Hippocampal formation (tissue), 2 donors: ENCODE measurements at places on chromosomes 12 and 14.

GRCh38 chr12:107418981-107419380, 266.6 kb upstream of the PWP1 start:
- no peak for DNase-seq

GRCh38 chr14:70881549-70882177, 25.6 kb upstream of the PCNX1 start:
- DNase-seq, result no peak

DNA sequence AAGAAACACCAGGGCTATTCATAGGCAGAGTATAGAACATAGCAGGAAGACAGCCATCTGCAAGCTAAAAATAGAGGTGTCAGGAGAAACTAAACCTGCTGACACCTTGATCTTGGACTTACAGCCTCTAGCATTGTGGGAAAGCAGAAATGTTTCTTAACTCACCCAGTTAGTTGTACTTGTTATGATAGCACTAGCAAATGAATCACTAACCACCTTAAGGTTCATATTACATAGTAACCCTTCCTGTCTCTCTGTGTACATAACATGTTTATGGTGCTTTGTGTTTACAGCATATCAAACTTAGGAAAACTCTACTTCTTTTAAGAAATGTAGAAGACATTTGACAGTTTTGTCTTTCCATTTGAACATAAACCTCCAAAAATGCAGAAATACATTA, 1031.3 kb downstream of the FSCB start:
- DNase-seq, result no peak

DNA sequence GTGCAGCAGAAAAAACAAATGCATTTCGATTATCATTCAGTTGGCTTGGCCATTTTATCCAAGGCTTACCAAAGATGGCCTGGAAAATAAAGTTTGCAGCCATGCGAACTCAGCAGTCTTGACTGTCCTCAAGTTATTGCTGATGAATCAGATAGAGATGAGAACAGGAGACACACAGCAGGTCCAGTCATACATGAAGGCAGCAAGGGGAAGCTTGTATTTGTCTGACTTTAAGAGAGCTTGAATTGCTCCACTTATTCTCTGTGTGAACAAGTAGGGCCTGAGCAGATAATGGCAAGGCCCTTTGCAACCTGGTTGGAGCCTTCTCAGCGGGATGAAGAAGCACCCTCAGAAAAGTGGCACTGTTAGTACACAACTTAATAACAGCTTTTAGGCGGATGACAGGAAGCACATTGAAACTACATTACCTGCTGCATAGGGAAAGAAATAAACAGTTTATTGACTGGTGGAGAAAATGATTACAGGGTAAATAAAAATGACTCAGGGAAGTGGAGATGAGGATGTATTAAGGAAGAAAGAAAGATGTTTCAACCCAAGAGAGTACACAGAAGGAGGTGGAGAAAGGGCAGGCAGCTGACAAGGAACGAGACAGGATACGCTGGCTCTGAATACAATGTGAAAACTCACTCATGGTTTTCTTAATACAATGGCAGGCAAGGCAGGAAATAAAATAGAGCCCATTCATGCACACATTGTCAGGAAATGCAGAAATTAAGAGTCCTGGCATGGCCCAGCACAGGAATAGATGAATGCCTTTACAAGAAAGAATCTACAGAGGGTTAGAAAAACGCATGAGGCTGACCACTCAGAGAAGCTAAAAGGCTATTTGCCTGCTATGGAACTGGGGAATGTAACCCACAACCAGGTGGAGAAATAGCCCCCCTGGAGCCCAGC, 128.4 kb downstream of the GALC start:
- DNase-seq, result no peak

GRCh38 chr14:20799456-20799891, 3.2 kb downstream of the RNASE1 start:
- no peak for DNase-seq

- no peak for DNase-seq
These were observed 109.0 kb upstream of the AMIGO2 start for GRCh38 chr12:47188576-47189441.

GRCh38 chr12:28463396-28463795, 273.1 kb downstream of the CCDC91 start:
- no peak for DNase-seq

- DNase-seq, result no peak
These were observed 266.9 kb downstream of the RASSF9 start for GRCh38 chr12:85569261-85569660.

DNA sequence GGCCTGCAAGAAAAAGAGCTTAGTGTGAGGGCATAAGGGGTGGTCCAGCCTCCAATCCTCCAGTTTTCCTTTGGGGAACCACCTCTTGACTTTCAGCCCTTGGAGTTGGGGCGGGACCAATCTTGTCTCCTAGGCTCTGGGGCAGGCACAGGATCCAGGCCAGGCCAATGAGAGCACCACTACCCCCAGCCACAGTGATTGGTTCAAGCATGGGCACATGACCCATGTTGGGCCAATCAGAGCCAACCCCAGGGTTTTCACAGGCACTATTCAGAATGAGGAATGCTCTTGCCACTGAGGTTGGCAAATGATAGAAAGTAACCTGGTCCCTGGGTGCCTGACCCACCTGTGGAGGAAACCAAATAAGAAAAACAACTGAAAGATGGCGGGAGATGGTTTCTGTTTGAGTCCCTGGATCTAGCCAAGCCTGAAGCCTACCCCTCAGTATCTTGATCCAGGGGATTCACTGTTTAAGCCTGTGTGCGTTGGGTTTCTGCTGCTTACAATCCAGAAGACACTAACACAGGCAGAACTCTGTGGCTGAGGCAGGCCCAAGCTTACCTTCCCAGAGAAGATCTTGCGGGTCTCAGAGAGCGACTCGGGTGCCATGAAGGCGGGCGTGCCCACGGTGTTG, 42.9 kb downstream of the P2RX4 start:
- no peak for DNase-seq

DNA sequence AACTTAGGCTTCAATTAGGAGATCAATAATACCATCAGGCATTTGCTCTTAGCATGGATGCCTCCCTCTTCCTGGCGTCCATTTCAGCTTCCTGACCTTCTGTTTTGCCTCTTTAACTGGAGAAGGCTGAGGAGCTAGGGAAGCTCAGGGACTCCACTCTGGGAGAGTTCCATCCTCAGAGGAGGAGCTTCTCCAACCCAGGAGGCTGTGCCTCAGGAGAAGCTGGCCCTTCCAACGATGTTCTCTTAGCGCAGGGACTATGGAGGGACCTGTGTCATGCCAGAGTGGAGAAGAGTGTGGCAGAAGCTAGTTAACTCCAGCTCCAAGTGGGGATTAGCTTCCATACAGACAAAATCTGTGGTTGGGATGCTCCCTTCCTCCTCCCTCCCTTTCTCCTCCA, 58.0 kb downstream of the KCNA5 start:
- no peak for DNase-seq

- DNase-seq, result no peak
These were observed 18.4 kb upstream of the MAP3K9 start for GRCh38 chr14:70827752-70828151.

- no peak for DNase-seq
These were observed 112.1 kb downstream of the DPF3 start for GRCh38 chr14:72781561-72782508.

GRCh38 chr12:7155471-7156034, 25.4 kb downstream of the CLSTN3 start:
- no peak for DNase-seq

GRCh38 chr14:74606727-74607126, 5.3 kb downstream of the LTBP2 start:
- DNase-seq, result no peak

GRCh38 chr12:131511391-131511802, 199.5 kb upstream of the SFSWAP start:
- DNase-seq, result no peak

DNA sequence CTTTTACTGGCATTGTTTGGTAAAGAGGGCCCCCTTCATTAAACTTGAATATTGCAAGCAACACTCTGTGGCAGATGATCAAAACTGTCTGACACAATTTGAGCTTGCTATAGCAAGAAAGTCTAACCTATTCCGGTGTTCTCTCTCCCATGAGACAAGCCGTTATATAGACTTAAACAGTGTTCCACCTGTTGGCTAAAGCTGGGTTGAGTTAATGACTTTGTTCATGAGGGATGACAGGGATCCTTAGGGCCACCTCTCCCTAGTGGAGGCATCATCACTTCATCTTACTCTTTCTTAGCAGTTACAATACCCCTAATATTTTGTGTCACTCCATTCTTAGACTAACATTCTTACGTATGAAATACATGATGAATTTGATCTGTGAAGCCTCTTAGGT, 3.8 kb downstream of the EIF5 start:
- DNase-seq, result no peak

- no peak for DNase-seq
These were observed 33.9 kb downstream of the PLCZ1 start for GRCh38 chr12:18703911-18704310.

- no peak for DNase-seq
These were observed 64.1 kb upstream of the HIF1A start for GRCh38 chr14:61631045-61631687.

GRCh38 chr14:67571275-67571990, 28.6 kb downstream of the PIGH start:
- peak; percentile 65 for DNase-seq

DNA sequence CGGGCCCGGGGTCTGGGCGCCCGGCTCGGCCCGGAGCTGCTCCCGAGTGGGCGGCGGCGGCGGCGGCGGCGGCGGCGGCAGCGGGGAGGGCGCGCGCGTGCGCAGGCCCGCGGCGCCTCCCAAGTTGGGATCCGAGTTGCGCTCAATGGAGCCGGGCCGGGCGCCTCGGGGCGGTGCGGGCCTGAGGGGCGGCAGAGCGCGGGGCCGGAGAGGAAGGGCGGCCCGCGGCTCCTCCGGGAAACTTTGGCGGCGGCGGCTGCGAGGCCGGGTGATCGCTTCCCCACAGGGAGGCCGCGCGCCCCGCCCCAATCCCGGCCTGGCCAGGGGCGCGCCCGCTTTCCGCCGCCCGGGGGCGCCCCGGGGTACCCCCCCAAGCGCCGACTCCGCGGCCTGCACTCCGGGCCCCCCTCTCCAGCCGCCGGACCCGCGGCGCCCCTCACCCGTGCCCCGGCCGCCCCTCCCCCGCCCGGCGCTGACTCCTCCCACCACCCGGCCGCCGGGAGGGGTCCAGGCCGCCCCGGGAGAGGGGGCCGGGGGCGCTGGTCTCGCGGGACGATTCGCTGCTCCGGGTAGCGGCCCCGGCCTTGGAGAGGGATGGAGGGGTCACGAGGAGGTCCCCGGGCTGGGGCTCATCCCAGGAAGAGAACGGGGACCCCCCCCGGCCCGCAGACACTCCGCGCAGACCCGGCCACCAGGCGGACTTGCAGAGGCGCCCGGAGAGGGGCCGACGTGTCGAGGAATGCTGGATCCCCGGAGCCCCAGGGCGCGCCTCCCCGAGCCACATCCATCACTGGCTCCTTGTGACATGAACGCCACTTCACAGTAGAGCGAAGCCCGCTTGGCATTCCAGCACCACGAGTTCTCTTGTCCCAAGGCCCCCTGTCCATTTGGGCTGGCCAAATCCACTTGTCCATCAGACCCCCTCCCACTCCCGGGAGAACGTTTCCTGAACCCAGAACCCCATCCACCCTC, at the start of gene RILPL1:
Gene RILPL1 (minus strand): TSS at position 48 of the 972 bp plus-strand sequence. CDS start 237 bp downstream, outside the sequence.
- peak; percentile 73 for DNase-seq

- no peak for DNase-seq
These were observed 5.8 kb downstream of the VRK1 start for GRCh38 chr14:96802963-96803362.

DNA sequence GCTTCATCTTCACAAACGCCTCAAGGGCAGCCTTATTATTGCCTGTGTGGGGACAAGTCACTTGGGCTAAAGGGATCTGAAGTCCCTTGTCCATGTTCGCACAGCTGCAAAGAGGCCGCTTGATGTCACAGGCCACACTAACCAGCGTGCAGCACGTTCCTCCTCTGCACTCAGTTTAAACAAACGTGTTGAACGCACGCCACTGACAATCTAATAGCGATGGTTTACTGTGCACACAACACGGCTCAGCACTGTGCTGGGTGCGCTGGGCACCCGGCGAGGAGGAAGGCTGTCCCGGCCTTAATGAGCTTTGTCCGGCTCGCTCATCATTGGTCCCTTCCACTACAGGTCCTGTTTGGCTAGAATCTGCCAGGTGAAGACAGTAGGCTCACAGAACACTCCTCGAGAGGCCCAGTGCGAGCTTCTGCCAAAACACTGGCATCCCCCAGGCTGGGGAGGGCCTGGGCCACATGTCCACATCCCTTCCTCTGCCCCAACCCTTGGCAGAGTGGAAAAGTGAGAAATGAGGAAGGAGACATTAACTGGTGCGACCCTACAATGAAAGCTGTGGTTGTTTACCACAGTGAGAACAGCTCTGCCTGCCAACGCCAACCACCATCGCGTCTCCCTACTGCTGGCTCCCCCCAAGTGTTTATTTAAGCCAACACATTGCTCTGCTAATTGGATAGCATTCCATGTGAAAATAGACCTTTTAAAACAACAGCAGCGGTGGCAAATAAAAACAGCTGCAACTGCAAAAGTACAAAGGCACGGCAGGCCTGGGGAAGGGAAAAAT, 113.2 kb downstream of the RBM19 start:
- peak; percentile 17 for DNase-seq

- DNase-seq, result no peak
These were observed at the start of gene DDN for GRCh38 chr12:48999371-49000131. TSS of gene DDN (minus strand) at chr12:48999375. CDS start at chr12:48999287, 88 bp downstream.

DNA sequence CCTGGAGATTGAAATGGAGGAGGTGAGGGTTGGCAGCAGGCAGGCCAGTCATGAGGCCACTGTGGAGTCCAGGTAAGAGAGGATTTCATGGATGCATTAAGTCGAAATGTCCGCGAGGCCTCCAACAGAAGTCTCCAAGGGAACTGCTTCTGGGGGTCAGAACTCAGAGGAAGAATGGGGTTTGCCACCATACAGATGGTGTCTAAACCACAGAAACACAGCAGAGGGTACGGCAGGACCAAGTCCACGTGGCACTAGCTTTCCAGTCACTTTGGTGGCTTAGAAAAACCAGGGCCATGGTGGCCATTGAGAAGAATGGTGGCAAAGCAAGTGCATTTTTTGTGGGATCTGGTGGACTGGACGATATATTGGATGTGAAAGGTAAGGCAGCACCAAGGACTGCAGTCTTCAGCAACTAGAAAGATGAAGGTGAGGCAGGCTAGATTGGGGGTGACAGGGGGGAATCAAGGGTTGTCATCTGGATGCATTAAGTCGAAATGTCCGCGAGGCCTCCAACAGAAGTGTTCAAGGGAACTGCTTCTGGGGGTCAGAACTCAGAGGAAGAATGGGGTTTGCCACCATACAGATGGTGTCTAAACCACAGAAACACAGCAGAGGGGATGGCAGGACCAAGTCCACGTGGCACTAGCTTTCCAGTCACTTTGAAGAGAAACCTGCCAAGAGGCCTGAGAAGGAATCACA, 22.5 kb upstream of the TMEM106C start:
- no peak for DNase-seq

DNA sequence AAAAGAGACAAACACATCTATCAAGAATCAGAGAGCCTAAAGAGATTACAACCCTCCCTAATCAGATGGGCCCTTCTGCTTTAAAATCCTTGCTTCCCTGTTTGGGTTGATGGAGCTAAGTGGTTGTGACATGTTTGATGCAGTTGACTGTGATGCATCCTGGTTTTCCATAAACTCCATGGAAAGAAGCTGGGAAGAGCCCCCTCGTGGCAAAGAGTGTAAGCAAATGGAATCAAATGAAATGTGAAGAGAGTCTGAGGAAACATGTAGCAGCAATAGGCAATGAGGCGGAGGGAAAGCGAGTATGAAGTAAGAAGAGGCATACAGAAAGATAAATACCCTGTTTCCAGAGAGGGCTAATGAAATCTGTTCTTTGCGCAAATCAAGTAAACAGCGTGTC, 70.4 kb upstream of the SLCO1C1 start:
- DNase-seq, result no peak

- DNase-seq, result no peak
These were observed 510 bp upstream of the TTC8 start for GRCh38 chr14:88823968-88824313.
